ENCODE measurements at places on chromosomes 1 and 21. TPM values are rescaled to one million over a fixed set of nuclear protein-coding genes. Genes with fewer than 3 reads are reported as not detected.

The ILDR2 gene
- 4.4 TPM for total RNA-seq

The MPZ gene
- 0.38 TPM for total RNA-seq

The MCOLN2 gene
- 0.49 TPM for total RNA-seq

The TMEM52 gene
- total RNA-seq, result 3.1 TPM

The MEGF6 gene
- total RNA-seq, result 22.1 TPM

The LRRC3 gene
- 2.9 TPM for total RNA-seq

The KIF21B gene
- 3.0 TPM for total RNA-seq

The RHCE gene
- 0.38 TPM for total RNA-seq

The KRTAP19-1 gene
- not detected for total RNA-seq

The NBPF4 gene
- total RNA-seq, result not detected

The TNFAIP8L2 gene
- total RNA-seq, result not detected

The HIVEP3 gene
- 4.9 TPM for total RNA-seq

The TRIM46 gene
- 6.0 TPM for total RNA-seq

The C2CD2 gene
- total RNA-seq, result 9.1 TPM

The RGSL1 gene
- not detected for total RNA-seq
